ENCODE measurements at places on chromosomes 13 and 19. TPM values are rescaled to one million over a fixed set of nuclear protein-coding genes. Genes with fewer than 3 reads are reported as not detected.

GRCh38 chr13:23696610-23697009 lies 126.4 kb downstream of the TNFRSF19 start:
- DNase-seq = no peak

GRCh38 chr19:2227415-2228156 lies 8.5 kb downstream of the PLEKHJ1 start:
- DNase-seq = no peak

The TMC4 gene
- total RNA-seq = 74.0 TPM

DNA sequence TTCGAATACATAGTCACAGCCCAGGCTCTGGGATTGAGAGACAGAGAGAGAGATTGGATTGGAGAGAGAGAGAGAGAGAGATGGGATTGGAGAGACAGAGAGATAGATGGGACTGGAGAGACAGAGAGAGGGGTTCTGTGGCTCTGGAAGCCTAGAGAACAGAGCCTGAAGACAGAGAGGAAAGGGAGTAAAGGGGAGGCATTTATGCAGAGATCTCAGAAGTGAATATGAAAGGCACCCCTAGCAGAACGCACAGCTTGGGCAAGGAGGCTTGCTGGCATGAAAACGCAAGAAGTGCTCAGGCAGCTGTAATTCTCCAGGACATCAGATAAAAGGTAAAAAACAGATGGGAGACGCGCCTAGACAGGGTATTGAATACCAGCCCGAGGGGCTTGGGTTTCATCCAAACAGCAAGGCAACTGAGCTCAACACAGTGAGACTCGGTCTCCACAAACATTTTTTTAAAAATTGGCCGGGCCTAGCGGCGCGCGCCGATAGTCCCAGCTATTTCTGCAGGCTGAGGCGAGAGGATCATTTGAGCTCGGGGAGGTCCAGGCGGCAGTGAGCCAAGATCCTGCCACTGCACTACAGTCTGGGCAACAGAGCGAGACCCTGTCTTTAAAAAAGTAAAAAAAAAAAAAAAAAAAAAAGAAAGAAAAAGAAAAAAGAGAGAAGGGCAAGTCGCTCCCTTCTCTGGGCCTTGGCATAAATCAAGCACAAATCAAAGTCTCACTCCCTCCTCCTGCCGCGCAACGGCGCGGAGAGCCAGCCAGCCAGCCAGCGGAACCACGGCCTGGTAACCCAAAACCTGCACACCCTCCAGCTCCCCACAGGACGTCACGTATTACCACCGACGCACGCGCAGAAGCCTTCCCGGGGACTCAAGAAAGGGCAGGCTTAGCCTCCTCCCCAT lies 774 bp upstream of the PPP2R1A start:
- DNase-seq = no peak

- DNase-seq = peak; percentile 46
Observed at GRCh38 chr19:16571822-16572331, 338 bp downstream of the SLC35E1 start.

GRCh38 chr13:79802389-79803085 lies 321.6 kb downstream of the NDFIP2 start:
- DNase-seq = no peak

The USP12 gene
- total RNA-seq = 22.8 TPM

The SMAD9 gene
- total RNA-seq = 9.2 TPM
